ENCODE measurements at places on chromosomes 3 and 15.

- DNase-seq = no peak
Measured at GRCh38 chr3:55091381-55092225, 163.7 kb upstream of the LRTM1 start.

DNA sequence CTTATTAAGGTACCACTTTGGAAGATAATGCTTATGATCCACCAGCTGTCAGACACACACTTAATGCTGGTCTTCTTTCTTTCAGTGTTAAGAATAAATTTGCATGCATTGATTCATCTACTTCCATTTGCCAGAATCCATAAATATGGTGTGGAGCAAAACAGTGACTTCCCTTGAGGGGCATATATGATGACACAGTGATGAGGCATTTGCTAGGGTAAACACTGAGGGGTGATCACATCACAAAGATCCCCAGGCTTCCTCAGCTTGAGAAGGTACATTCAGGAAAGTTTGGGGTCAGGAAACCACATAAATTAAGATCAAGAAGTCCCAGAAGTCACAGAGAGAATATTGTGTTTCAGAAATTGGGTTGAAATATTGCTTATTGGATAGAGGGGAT lies 9.9 kb upstream of the ZBED2 start:
- DNase-seq = no peak

DNA sequence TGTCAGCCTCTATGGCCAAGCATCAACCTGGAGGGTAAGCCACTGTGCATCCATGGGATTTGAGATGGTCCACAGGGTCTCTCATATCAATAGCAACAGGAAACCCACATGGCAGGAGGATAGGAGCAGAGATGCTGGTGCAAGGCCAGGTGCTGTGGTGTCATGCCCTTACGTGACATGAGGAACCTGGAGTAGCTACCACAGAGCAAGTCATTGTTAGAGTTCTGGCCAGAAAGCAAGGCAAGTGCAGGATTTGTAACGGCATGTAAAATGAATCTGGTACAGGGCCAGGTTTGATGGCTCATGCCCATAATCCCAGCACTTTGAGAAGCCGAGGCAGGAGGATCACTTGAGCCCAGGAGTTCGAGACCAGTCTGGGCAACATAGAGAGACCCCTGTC lies 14.8 kb upstream of the ZNF774 start:
- no peak for DNase-seq

- no peak for DNase-seq
Measured at GRCh38 chr3:16352428-16352827, 87.4 kb downstream of the OXNAD1 start.

DNA sequence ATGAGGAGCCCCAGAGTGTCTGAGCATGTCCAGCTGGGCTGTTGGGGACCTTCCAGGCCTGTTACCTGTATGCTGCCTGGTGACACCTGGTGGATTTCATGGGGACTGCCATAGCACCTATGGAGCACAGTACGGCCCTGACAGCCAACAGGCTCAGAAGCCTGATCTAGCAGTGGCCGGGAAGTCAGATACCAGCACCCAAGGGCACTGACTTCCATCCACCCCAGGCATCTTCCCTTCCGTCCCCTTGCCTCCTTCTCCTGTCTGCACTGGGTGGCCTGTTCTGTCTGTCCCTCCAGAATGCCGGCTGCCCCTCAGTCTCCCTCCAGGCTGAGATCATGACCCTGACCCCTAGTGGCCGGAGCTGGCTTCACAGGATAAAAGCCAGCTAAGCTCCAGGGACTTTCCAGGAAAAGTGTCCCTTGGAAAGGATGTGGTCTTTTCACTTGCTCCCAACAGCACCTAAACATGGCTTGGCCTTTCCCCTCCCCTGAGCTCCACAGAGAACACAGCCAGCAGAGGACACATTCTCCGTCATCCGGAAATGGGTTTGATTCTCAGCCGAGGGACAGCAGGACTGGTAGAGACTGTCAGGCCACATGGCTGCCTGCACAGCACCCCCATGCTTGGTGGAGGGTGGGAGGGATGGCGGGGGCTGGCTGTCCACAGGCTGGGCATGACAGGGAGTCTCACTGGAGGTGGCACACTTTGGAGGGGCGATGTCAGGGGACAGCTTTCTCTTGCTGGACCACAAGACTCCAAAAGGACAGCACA lies 9.5 kb downstream of the RPS17 start:
- DNase-seq = no peak

DNA sequence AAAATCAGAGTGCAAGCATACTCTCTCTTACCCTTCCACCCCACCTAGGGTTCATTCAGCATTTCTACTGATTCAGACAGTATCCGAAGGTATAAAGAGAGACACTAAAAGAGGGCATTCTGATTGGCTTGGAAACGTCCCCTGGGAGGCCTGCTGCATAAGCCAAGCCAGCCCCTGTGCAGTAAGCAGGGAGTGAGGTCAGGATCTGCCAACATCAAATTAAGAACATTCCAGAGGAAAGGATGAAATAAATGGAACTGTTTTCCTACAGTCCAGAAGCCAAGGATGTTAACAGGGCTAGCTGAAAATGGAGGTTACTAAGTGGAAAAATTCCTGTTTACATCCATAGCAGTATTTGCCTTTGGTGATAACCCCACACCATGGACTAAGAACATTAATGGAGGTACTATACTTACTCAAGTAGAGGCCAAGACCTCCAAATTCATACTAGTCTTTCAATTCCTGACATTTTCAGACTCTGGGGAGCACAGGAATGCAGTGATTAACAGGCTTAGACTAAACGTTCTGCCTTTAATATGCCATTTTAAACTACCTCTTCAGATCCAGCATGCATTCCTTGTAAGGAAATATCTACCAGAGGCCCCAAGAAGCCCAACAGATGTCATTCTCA lies 34.5 kb downstream of the NPTN start:
- no peak for DNase-seq

All from caudate nucleus (tissue), 63 donors.